ENCODE measurements at places on chromosomes 1 and 21.

DNA sequence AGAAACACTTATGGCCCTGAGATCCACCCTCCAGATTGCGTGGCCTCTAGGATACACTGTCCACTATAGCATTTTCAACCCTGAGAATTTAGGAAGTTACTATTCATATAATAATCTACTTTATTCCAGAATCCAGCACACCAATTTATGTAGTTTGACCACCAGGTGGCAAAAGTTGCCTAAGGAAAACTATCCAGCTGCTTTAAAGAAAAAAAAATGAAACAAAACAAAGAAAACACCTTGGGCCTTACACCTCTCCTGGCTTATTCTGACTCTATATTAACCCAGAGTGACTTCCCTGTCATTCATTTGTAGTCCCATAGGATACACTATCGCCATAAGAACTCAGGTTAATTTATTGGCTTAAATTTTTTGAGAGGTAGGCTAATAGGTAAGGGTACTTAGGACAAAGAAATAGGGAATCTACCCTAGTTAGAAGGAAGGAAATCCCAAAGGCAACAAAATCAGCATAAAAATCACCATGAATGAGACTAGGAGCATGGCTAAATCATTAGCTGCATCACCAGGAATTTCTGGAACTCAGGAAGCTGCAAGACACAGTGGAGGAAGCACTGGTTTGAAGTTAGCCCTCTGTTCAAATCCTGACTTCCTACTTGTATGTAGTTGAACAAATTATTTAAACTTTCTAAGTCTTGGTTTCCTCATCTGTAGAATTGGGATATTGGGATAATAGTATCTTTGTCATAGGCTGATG is 107.5 kb downstream of the SPAG17 start:
- DNase-seq, result no peak

DNA sequence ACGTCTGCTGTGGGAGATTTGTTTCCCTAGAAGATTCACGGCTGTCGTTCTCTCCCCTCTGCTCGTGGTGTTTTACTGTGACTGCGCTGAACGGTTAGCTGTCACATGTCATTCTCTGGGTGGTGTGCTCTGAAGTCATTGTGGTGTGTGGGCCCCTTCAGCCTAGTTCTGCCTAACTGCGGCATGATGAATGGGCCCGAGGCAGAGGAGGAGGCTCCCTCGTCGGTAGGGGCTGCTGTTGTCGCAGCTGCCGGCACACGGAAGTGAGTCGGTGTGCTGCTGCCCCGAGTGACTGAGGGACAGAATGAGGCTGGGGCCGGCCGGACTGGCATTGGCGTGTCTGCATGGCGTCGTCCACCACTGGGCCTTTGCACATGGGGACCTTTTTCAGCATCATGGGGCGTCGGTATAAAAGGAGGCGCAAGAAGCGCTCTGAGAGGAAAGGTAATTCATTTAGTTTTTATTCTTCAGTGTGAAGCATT is 77.9 kb downstream of the ADARB1 start:
- DNase-seq, result peak; percentile 39

DNA sequence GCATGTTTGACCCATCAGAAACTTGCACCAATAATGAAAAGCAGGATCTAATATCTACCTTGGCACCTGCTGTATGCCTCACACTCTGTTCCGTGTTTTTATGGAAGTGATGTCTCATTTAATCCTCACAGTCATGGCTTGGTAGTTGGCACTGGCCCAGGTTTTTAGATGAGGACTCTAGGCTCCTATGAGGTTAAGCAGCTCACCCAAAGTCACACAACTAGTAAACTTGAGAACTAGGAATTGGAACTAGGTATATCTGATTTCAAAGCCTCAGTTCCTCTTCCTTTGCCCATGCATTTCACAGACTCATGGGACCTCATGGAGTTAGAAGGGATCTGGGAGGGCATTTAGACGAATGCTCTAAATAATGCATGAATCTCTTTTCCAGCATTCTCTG is 21.3 kb upstream of the TARBP1 start:
- DNase-seq, result no peak

GRCh38 chr1:26280333-26281042 is 602 bp downstream of the SH3BGRL3 start:
- no peak for DNase-seq

DNA sequence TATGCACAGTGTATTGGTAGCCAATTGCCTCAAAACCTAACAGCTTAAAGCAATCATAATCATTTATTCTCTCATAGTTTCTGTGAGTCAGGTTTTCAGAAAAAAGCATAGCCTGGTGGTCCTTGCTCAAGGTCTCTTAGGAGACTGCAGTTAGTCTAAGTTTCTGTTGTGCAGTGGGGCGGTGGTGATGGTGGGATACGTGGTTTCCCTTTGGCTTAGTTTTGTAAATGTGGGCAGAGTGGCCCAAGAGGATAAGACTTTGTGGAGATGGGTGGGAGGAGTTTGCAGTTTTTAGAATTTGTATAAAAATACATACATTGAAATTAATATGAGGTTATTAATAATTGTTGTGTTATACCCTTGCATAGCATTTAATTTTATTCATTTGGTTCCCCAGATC is 68.6 kb downstream of the NOS1AP start:
- DNase-seq, result no peak

DNA sequence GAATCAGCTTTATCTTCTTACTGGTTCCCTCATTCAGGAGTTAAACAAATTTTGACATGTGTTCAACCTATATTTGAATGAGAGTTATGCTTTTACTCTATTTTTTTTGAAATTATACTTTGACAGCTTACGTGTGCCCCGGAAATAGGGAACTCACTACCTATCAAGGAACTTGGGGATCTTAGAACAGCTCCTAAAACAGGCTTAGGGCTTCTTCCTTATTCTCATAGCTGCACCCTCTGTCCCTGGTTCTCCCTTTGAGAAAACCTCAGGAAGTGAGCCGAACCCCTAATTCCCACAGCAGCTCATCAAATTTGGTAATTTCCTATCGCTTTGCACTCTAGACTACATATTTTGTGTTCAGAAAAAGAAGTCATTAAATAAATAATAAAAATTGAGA is 81.2 kb upstream of the RUNX3 start:
- no peak for DNase-seq

- no peak for DNase-seq
Observed at GRCh38 chr1:31677401-31677800, 26.4 kb downstream of the COL16A1 start.

DNA sequence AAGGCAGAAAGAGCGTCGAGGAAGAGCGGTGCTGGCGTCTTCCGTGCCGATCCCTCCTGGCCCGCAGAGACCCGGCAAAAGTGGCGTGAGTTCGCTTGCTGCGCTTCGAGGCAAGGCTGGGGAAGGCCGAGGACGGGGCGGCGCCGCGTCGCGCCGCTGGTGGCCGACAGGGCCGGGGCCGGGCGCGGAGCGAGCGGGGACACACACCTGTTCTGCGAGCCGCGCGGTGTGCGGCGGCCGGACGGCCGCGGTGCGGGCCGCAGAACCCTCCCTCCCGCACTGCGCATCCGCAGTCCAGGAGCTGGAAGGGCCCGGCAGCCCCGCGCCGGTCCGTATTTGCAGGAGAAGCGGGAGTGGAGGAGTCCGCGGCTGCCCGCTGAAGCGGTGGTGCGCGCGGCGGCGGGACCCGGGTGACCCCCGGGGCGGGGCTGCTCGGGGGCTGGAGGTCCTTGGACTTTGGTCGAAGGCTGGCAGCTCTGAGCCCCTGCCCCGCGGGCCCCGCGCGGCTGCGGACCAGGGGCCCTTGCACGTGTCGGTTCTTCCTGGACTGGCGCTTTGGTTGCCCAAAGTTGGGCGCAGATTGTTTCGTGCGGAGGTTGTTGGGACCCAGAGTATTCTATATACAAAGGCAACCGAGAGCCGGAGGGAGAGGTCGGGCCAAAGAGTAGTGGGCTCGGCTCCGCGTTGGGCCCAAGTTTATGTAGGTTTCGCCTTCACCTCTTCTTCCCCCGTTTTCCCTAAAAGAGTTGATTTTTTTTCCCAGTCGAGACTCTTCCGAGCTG is 2.6 kb downstream of the RNF220 start:
- no peak for DNase-seq

DNA sequence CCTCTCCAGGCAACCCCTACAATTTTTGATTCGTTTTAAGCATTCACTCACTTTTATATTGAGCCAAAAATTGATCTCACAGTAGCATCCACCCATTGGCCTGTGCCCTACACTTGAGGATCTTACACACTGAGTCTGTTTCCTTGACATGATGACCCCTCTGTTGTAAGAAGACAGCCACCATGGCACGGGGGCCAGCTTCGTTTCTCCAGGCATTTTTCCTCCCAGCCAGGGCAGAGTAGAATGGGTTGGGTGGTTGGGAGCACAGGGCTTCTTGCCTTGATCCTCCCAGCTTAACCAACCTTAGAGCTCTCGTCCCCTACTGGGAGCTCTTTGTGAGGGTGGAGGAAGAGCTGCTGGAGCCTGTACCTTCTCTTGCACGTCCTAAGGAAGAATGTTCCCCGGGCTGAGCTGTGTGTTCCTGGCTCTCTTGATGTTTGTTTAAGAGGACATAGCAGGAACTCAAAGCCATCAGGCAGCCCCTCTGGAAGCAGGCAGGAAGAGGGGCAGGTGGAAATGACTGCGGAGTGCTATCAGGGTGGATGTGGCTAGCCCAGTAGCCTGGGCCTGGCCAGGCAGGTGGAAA is 213.2 kb upstream of the TMEM51 start:
- no peak for DNase-seq

DNA sequence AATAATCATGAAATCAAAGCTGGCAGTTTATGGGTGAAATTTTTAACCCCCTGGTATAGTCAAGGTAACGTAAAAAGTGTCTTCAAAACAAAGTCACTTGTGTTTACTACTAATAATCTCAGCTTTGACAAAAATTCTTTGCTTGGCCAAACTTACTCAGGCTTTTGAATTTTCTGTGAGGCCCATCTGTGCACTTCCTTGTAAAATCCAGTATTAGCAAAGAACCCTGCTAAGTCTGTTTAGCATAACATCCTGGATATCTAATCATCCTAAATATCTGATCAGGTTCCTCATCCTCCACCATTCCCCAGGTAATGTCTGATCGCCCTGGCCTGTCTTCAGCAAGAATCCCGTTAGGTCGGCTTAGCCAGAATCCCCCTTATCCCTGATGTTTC is 3.0 kb downstream of the LYST start:
- DNase-seq, result no peak

All from left cardiac atrium (tissue), 4 donors.